WTC11 (cell line): ENCODE measurements at places on chromosomes 12 and 14.

- peaks cover 15% of the 10 kb centered on the region for H3K4me1 ChIP-seq
- no peaks in the 10 kb centered on the region for H3K36me3 ChIP-seq
- no peaks in the 10 kb centered on the region; the same call in 1 of the 2 replicates for H3K27me3 ChIP-seq
- DNase-seq = no peak
Measured at GRCh38 chr12:31000751-31001150, 72.9 kb upstream of the DDX11 start.

- peaks cover 37% of the 10 kb centered on the region for H3K4me1 ChIP-seq
- H3K36me3 ChIP-seq = no peaks in the 10 kb centered on the region
- H3K27ac ChIP-seq = no peak overlapping the region
- no peak overlapping the region for H3K4me3 ChIP-seq
Measured at GRCh38 chr12:105334001-105334400, 3.5 kb downstream of the C12orf75 start.

GRCh38 chr14:98103705-98104104 is 1168.3 kb downstream of the BCL11B start:
- H3K4me1 ChIP-seq = peaks cover 10% of the 10 kb centered on the region
- no peak for DNase-seq
- H3K4me3 ChIP-seq = no peak overlapping the region
- H3K36me3 ChIP-seq = no peaks in the 10 kb centered on the region

DNA sequence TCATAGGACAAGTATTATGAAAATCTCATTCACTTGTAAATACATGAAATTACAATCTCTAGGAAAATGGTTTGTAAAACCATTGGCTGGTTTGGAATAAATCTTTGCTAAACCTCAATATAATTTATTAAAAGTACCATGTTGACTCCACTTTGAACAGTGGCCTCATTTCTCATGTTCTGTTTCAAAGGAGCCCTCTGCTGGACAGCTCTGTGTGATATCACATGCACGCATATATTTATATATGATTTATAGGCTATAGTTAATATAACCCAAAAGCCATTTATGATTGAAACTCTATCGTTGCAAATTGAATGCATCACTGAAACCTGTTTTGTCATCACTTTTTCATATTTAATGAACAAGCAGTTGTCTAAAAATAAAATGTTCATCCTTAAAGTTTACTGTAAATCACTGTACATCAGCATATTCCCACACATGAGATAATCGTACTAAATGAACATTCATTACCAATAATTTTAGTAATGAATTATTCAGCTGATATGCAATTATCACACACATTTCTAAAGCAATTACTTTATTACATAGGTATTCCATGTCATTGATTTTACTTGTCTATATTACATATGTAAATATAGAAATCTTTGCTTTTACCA is 493.8 kb downstream of the NPAS3 start:
- peaks cover 12% of the 10 kb centered on the region for H3K4me1 ChIP-seq
- no peaks in the 10 kb centered on the region for H3K36me3 ChIP-seq
- H3K4me3 ChIP-seq = no peak overlapping the region
- H3K27ac ChIP-seq = no peak overlapping the region
- no peak for DNase-seq

DNA sequence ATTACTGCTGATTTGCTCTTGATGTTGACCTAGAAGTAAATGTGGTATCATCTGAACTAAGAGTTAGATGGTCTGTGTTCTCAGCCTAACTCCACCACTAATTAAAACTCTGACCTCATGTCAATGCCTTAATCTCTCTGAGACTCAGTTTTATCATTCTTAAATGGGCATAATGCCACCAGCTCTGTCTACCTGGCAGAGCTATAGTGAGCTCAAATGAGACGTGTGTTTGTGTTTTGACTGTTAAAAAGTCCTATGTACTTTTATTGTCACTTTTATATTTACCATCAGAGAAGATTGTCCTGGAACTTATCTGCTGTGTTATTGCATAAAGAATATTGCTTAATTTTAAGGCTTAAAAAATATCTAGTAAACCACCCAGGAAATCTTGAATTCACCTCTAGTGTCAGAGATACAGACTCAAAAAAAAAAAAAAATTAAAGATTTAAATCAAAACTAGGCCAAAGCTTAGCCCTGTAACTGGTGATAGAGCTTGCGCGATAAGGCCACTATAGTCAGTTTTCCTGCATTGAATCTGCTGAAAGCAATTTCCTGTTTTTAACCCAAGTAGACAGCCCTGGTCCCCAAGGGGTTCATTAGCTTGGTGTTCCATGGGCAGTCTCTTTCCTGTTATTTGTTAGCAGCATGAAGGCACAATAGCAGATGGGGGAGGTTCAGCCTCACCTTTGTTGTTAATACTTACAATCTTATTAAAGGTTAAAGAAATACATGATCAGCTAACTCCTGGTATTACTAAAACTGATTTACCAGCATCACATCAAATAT is 261.8 kb downstream of the ATP23 start:
- H3K27ac ChIP-seq = no peak overlapping the region
- no peaks in the 10 kb centered on the region for H3K27me3 ChIP-seq
- H3K4me3 ChIP-seq = no peak overlapping the region
- H3K4me1 ChIP-seq = peaks cover 9% of the 10 kb centered on the region; the same call in 1 of the 2 replicates
